HAP-1 (cell line): ENCODE measurements at places on chromosomes 16 and 17.

GRCh38 chr16:67268136-67268579 lies 11.2 kb upstream of the PLEKHG4 start:
- no peak for DNase-seq

DNA sequence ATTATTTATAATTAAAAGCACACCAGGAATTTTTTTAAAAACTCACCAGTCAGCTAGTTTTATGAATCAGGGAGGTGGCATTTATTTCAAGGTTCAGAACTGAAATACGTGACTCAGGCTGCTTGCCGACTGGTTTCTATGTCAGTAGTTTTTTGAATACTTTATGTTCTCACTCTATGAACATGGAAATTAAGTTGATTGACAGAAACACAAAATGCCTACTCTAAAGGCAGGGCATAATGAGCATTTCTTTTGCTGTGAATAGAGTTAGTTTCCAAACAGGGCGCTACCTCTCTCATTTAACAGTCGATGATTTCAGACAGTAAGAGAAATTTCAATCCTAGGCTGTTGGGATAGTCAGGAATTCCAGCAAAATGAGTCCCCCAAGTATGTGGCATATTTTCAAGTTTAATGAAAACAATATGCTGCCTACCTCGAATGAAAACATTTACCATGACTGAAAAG lies 6.7 kb downstream of the HS3ST3B1 start:
- DNase-seq = no peak

GRCh38 chr17:76238847-76239537 lies 1.3 kb downstream of the RNF157 start:
- DNase-seq = no peak

DNA sequence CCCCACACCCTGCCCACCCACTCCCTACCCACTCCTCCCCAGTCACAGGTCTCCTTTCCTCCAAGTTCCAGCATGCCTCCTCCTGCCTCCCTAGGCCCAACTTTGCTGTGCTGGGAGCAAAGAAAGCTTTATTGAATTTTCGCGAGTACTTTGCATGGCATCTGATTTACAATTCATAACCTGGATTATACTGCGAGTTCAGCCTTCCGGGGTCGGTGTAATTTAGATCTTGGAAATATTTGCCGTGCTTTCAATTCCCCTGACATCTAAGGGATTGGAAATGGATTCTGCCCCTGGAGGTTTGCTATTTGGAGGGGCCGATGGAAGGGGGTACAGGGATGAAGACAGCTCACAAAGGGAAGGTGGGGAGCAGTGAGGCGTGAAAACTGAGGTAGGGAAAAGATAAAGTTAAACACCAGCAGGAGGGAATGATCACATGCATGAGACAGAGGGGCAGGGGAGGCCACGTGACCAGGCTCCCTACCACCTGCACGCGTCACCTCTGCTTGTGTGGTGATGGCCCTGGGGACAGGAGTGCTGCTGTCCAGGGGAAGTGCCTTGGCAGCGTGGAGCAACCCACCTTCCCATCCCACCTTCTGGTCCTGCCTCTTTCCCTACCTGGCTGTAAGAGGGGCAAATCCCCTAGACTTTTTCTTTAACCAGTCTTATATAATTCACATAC lies 132.3 kb upstream of the RPL38 start:
- no peak for DNase-seq

DNA sequence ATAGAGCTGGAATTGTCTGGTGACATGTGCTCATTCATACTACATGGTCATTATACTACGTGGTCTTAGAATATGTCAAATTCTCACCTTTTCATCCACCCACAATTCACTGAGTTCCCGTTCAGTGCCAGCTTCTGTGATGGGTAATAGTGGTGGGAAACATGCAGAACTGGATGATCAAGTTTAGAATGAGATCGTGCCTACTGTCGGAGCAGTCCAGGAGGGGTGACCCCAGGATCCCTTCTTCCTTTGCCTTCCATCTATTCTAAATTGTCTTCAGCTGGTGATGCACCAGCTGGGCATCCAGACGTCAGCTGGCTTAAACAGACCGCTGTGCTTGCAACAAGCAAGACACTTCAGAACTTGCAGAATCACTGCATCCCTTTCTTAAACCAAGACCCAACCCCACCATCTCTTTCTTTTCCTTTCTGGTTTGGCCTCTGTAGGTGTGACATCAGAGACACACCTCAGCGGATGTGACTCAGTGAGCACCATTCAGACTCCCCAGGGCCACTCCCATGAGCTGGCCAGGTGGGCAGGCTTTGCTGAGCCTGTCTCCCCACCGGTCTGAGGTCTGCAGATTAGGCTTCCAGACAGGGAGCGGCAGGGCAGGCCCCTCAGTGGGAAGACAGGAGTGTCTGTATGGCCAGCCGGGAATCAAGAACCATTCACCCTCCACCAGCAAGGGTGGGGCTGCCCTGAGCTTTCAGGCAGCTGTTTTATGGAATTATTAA lies 18.1 kb downstream of the C17orf100 start:
- no peak for DNase-seq

DNA sequence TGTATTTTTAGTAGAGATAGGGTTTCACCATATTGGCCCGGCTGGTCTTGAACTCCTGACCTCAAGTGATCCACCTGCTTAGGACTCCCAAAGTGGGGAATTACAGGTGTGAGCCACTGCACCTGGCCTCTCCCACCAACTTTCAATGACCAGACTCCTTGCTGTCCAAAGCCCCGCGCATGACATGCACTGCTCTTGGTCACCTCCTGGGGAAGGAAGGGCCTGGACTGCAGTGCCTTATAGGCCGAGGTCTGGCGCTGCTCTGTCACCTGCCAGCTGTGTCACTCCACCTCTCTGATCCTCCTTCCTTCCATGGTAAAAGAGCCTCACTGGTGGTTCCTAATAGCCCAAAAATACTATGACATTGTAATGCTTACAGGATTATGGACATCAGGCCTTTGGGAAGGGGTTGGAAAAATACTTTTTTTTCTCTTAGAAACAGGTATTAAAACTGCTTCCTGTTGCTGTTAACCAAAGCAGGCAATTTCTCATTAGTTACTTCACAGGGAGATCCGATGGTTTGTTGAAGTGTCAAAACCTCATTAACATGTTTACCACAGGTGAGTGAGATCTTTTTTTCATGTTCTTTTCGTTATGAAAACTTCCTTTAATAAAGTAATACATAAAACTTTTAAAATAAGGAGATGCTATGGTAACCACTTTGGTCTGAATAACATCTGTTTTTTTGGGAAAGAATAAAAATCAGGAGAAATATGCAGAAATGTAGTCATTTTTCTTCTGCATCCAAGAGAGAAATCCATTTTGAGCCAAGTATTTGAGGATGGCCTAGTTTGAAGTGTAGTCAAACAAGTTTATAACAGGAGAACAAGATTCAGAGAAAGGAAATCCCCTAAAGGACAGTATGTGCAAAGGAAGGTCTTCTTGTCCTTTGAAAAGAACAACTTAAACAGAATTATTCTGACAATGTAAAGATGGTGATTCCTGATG lies 35.5 kb downstream of the GRB7 start:
- DNase-seq = no peak

GRCh38 chr17:62611728-62612127 lies 15.7 kb upstream of the MRC2 start:
- no peak for DNase-seq

- DNase-seq = no peak
Measured at GRCh38 chr17:74715144-74715543, 2.4 kb upstream of the CD300LF start.

DNA sequence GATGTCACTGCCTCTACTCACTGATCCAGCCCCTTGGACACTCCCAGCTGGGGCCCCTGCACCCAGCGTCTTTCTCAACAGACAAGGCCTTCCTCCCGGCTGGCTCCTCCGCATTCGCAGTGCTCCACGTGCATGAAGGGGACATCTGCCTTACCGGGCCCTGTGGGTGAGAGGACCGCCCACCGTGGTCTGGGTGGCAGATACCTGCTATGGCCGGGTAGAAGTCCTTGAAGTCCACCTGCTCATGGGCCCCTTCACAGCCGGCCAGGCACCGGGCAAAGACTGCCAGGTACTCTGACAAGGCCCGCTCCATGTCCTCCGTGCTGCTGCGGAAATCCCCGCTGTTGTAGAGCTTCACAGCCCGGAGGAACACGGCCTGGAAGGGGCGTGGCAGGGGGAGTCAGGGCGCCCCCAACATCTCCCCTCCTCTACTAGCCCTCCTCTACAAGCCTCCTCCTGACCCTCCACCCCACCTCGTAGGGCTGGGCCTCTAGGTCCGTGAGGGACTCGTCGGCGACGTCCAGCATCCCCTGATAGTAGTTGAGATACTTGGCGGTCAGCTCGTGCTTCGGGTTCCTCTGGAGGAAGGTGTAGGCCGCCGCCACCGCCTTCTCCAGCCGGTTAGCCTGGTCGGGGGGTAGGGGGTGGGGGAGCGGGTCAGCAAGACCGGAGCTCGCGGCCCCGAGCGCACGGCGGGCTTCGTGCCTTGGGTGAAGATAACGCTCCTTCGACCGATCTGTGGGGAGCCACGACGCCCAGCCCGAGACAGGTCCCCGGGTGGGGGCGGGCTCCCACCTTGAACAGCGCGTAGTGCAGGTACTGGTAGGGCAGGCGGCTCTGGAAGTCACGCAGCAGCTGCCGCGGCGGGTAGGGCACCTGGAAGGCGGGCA lies 845 bp downstream of the P3H4 start:
- peak; percentile 48 for DNase-seq
